CD4-positive, alpha-beta T cell treated with Interleukin-17A for 1 hour (primary cell): ENCODE measurements at places on chromosomes 6 and 20.

GRCh38 chr6:119352001-119352400 is 2.4 kb upstream of the MAN1A1 start:
- DNase-seq, result no peak

DNA sequence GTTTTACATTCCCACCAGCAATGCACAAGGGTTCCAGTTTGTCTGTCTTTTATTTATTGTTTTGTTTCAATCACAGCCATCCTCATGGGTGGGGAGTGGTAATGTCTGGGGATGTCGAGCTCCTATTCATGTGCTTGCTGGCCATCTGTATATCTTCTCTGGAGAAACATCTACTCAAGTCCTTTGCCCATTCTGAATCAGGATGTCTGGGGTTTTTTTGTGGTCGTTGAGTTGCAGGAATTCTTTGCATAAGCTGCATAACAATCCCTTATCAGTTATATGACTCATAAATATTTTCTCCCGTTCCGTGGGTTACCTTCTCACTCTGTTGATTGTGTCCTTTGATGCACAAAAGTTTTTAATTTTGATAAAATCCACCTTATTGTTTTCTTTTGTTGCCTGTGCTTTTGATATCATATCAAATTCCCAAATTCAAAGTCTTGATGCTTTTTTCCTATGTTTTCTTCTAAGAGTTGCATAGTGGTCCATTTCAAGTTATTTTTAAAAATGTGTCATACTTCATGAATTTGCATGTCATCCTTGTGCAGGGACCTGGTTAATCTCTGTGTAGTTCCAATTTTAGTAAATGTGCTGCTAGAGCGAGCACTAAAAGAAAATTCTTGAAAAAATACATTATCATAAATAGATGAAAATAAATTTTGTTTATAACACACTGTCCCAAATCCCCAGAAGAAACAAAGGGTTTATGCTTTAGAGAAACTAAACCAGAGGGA is 54.9 kb upstream of the PDE10A start:
- DNase-seq, result no peak

DNA sequence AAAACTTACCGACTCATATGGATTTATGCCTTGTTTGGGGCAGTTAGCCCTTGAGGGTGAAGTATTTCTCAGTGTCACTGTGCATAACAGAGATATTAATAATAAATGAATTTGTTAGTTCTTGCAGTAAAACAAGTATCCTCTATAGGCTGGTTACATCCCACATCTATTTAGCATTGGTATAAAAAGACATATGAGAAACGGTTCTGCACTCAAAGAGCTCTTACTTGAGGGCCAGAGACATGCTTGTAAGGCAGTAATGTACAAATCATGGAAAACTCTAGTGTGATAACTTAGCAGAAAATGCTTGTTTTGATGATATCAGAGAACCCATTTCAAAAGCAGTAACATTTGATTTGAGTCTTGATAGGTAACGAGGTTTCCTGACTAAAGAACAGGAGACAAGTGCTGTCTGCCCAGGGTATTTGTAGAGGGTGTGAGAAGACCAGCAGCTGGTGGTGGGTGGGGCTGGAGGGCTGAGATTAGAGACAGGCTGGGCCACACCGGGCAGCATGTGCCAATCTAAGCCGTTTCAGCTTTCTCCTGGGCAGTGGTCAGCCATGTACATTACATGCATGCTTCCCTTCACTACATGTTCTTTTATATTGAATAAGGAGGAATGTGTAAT is 46.3 kb downstream of the TULP4 start:
- no peak for DNase-seq

- no peak for DNase-seq
Observed at GRCh38 chr6:55049866-55050265, 124.4 kb upstream of the HCRTR2 start.

DNA sequence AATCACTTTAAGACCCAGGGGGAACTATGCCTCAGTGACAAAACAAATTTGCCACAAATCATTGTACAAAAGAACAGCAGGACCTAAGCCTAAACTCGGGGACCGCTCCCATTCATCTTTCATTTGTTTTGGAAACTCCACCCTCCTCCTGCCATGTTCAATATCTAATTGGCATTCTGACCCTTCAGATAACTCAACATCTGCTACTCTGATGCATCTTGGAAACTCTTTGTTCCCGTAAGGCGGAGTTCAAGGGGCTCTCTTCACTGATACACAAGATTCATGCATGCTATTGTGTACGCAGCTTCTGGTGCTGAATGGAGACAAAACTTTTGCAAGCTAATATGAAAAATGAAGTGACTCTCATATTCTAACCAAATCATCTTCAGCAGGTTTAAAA is 187.6 kb downstream of the ZFP64 start:
- no peak for DNase-seq

DNA sequence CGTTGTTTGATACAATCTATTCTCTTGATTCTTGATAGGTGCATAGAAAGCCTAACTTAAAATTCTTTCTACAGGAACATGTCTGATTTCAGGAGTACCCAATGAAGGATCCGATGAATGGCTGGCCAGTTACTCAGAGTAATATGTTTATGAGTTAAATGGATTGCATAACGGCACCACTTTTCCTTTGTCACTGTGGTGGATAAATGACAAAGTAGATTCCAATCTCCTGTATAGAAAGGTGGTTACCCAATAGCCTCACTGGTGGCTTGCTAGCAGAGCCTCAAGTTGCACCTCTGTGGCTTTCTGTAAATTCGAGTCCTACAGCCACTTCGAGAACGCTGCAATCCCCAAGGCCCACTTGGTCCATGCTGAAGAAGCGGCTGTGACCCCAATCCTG is 28.4 kb downstream of the LHFPL5 start:
- DNase-seq, result no peak

- DNase-seq, result no peak
Observed at GRCh38 chr6:131366223-131366622, 206.8 kb upstream of the ARG1 start.

- no peak for DNase-seq
Observed at GRCh38 chr20:6866741-6867140, 99.3 kb downstream of the BMP2 start.

DNA sequence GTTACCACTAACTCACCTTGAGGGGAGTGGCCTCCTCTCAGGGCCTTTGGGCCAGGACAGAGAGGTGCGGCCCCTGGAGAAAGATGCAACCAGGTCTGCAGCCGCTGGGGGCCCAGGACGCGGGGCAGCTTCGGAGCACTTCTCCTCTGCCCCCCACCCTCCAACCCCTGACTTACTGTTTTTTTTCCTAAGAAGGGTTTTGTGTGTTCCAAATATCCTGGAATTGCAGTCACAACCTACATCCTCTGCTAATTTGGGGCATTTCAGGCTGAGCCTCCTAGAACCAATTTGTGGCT is 1.7 kb downstream of the LINC00237 start:
- no peak for DNase-seq

GRCh38 chr6:15893556-15894253 is 230.9 kb upstream of the DTNBP1 start:
- no peak for DNase-seq

GRCh38 chr6:35596448-35597442 is 84.0 kb upstream of the TULP1 start:
- no peak for DNase-seq

- DNase-seq, result no peak
Observed at GRCh38 chr6:18148304-18149025, 6.4 kb downstream of the TPMT start.

- no peak for DNase-seq
Observed at GRCh38 chr6:123668063-123668462, 31.3 kb upstream of the TRDN start.

GRCh38 chr6:139659196-139659595 is 284.7 kb upstream of the CITED2 start:
- no peak for DNase-seq

GRCh38 chr6:109626311-109626710 is 64.7 kb downstream of the AK9 start:
- no peak for DNase-seq

- DNase-seq, result peak; percentile 51
Observed at GRCh38 chr20:59518881-59519706, 85.2 kb upstream of the PHACTR3 start.

GRCh38 chr6:46491628-46492547 is 639 bp upstream of the RCAN2 start:
- DNase-seq, result peak; percentile 2

- no peak for DNase-seq
Observed at GRCh38 chr6:4412488-4412887, 277.1 kb upstream of the ECI2 start.

DNA sequence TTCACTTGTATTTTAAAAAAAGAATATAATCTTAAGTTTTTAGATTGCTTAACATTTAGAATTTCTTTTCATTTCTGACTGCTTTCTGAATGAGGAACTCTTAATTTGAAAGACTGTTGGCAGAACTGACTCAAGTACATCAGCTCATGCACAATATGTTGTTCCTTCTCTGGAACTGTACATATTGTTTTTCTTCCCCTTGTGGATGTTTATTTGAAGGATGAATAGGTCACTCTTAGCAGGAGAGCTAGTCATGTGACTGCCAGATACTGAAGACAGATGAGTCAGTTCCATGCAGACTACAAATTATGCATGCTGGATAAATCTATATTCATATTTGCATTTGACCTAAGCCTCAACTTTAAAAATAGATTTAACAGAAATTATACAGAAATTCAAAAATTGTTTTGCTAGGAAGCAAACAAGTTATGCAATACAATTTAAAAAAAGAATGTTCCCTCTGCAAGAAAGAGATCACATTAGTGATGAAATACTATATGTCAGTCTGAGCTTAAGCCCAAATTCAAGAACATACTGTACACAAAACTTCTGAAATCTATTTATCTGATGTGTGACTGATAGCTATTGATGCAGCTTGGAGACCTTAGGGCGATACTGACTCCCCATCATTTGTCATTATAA is 1274.9 kb upstream of the GJE1 start:
- no peak for DNase-seq

- DNase-seq, result no peak
Observed at GRCh38 chr6:81088145-81088544, 664.3 kb downstream of the TENT5A start.

- DNase-seq, result no peak
Observed at GRCh38 chr6:50353603-50354002, 303.9 kb upstream of the DEFB112 start.

DNA sequence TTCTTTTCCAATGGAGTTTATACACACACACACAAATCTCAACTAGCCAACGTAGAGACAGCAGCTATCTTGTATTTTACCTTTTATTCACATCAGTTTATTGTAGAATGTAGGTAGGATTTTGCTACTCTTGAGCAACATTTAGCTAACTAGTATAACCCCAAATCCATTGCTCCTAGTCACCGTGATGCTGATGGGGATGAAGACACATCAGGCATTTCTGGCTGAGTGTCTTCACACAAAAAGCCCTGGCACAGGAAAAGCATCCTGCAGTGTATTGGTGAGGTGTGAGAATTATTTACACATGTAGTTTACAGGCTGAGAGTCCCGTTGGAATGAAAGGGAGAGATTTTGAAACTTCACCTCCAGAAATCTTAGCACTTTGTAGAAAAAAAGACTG is 65.9 kb upstream of the FBXL4 start:
- no peak for DNase-seq

- DNase-seq, result no peak
Observed at GRCh38 chr6:4413073-4413472, 277.7 kb upstream of the ECI2 start.

GRCh38 chr6:134493789-134494188 is 175.9 kb upstream of the SGK1 start:
- no peak for DNase-seq

DNA sequence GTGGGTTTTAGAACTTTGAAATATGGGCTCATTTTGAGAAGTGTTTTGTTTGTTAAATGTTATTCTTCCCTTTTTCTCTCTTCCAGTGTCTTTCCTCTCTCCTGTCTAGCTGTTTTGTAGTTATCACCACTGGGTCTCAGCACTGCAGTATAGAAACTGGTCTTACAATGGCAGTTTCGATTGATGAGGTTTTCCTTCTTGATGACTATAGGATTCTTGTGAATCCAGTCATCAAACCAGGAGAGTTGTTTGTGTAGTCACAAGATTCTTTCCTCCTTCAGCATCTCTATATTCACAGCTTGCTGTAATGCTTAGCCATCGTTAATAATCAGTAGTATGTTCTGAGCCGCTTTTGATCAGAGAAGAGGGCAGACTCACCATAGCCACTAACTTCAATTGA is 172.3 kb downstream of the OGFRL1 start:
- no peak for DNase-seq

DNA sequence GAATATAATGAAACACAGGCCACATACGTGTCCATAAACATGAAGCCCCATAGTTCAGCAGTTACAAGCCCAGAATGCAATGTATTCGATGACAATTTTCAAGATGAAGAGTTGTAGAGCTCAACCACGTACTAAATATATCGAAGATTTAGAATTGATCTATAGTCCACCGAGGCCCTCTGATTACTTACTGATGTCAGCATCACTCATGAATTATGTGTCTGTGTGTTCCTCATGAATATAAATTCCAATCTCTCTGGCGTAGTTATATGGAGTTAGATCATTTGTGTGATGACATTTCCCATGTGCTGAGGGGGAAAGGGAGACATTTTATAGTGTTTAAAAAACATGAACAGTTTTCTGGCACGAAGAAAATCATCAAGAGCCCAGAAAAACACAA is 97.5 kb downstream of the PFDN4 start:
- DNase-seq, result no peak

DNA sequence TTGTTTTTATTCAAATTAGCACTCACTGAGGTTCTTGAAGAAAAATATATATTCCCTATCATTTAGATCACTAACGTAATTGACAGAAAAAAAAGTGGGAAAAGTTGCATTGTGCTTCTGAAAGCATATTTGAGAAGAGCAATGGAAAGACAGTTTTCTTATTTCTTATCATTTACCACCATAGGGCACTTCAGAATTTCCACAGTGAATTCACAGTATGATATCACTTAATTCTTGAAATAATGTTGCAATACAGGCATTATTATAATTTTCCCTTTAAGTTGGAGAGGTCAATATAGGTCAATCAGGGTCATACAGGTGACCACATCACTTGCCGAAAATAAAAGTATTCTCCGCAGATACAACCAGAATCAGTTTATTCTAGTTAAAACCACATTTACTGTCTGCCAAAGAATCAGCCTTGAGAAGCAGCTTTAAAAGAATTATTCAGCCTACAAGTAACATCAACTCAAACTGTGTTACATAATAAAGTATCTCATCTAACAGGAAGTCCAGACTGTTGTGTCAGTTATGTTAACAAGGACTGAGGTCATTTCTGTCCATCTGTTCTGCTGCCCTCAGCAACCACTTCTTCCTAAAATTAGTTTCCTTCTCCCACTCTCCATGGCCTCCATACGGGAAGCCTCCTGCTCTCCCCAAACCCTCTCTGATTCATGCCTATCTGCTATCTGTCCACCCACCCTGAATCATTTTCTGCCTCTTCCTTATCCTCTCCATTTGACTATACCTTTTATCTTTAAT is 121.2 kb downstream of the SIM1 start:
- no peak for DNase-seq

DNA sequence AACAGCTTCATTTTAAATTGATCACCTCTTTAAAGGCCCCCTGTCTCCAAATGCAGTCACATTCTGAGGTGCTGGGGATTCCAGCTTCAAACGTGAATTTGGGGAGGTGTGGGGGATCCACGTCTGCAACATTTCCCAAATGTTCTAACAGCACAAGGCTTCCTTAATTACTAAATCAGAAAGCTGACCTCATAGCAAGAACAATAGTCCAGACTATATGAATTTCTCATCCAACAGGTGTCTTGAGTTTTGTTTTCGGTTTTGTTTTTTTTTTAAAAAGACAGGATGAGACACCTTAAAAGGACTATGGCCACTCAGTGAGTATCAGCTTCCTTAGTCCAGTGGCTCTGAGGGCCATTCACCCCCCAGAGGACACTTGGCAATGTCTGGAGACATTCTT is 11.5 kb downstream of the ATP9A start:
- DNase-seq, result no peak
